ENCODE measurements at places on chromosomes 5 and 9.

DNA sequence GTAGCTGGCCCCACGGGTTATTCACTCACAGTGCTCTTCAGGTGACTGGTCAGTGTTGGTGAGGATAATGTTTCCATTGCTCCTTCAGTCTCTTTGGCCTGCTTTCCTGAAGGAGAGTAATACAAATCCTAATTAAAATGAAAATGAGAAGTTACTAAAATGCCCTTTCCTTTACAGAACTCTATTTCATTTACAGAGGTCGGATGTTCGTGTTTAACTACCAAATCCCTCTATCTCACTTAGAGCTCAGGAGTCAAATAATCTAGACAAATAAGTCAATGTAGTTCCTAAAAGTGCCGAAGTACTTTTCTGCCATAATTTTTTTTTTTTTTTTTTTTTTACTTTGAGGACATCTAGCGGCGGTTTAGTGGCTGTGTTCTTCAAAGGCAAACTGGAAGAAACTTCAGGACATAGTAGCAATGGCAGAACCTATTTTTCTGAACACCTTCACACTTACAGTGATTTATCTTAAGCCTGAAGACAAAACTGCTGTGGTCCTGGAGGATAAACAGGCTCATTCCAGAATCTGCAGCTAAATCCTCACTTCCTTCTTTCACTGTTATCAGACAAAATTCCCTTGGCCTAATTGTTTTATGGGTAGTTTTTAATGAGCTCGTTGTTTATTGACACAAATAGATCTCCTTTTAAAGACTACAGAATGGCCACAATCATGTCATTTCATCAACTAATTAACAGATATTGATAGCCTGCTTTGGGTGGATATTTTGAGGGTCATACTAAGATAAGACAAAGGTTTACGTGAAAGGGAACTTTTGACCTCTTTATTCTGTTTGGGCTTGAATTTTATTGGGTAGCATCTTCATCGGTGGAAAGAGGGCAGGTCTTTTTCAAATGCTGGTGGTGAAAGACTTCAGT is 207.6 kb upstream of the DMRTA1 start:
- DNase-seq: no peak

DNA sequence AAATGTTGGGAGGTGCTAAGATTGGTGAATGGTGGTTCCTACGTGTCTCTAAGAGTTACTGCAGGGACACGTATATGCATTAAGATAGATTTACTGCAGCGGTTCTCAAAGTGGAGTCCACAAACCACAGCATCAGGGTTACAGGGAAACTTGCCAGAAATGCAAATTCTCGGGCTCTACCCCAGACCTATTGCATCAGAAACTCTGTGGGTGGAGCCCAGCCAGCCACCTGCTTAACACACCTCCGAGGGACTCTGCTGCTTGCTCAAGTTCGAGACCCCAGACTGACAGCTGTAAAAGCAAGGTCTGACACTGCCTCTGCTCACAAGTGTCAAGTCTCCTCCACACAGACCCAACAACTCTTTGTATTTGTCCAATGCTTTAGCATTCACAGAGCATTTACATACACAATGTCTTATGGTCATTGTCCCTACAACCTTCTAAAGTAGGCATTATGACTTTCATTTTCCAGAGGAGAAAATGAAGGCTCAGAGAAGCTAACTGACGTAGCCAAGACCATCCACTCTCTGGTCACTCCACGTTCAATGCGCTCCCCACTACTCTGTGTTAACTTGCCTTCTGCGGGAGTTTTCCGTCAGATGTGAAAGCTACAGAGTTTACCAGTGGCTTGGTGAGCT is 48.8 kb downstream of the HSD17B3 start:
- DNase-seq: no peak

DNA sequence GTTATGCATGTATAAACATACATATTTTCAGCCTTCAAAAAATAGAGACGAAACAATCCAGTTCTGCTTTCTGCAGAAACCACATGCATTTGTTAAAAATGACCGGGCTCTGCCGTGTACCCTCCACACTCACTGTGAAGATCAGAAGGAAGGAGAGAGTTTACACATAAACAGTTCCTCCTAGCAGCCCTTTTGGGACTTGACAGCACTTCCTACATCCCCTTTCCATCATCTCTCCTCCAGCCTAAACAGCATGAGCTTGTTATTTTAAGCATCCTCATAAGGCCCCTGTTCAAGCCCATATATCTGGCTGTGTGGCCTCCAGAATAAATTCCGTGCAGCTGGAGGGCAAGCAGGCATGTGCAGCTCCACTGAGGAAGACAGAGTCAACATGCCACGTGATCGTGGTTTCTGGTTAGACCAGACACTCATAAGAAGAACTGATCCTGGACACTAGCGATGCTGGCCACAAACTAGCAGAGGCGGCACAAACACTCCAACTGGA is 42.2 kb downstream of the NIPAL4 start:
- DNase-seq: no peak

GRCh38 chr9:123003466-123003865 is 30.0 kb upstream of the GPR21 start:
- no peak for DNase-seq

DNA sequence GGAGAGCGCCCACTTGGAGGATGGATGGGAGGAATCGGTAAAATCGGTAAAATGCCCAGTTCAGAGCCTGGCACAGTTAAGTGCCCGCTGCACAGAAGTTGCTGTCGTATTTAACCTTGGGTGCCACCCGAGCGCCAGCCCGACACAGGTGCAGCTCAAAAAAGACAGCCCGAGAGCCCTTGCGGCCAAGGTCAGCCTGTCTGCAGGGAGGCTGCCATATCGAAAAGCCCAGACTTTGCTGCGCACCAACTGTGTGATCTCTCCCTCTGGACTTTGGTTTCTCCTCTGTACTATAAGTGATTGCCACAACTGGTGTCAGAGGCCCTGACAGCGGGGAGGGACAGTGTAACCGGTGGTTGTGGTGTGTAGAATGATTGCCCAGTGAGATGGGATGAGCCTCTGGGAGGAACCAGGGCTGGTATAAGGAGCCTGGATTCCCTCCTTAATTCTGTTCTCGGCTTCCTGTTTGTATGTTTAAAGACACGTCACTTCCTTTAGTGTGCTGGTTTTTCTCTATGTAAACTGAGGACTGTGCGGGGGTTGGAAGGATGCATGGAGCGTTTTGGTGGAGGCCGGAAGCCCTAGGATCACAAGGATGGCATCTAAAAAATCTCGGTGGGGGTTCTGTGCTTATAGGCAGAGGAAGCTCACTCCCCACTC is 792 bp downstream of the NTMT1 start:
- DNase-seq: no peak

GRCh38 chr5:28822071-28822470 is 1783.7 kb upstream of the CDH9 start:
- DNase-seq: no peak

GRCh38 chr9:124450931-124451661 is 845 bp downstream of the ADGRD2 start:
- no peak for DNase-seq

- DNase-seq: no peak
Observed at GRCh38 chr5:52767217-52767743, 20.4 kb upstream of the ITGA1 start.

DNA sequence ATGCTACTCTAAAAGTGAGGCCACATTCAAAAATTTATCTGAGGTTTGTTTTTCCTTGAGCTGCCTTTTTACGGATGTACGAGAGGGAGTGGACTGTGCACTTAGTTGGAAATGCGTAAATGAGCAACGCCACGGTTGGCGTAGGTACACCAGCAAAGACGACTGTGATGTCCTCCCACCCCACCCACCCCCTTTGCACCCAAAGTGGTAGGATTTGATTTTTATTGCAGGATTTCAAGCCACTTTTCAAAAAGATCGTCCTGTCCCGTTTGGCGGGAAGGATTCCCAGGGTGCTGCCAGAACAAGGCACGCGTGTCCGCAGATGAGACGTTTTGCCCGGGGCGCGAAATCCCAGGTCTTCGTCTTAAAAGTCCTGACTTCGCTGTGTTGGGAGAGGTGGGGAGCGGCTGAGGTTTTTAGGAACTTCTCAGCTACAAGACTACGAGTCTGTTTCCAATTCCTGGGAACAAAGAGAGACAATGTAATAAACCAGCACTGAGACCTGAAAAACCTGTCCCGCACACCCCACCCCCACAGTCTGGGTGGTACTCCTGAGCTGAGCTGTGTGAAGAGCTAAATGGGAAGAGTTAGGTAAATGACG is 1.0 kb upstream of the TLE1 start:
- DNase-seq: peak; percentile 18

GRCh38 chr5:51691538-51692079 is 308.4 kb downstream of the ISL1 start:
- DNase-seq: no peak

DNA sequence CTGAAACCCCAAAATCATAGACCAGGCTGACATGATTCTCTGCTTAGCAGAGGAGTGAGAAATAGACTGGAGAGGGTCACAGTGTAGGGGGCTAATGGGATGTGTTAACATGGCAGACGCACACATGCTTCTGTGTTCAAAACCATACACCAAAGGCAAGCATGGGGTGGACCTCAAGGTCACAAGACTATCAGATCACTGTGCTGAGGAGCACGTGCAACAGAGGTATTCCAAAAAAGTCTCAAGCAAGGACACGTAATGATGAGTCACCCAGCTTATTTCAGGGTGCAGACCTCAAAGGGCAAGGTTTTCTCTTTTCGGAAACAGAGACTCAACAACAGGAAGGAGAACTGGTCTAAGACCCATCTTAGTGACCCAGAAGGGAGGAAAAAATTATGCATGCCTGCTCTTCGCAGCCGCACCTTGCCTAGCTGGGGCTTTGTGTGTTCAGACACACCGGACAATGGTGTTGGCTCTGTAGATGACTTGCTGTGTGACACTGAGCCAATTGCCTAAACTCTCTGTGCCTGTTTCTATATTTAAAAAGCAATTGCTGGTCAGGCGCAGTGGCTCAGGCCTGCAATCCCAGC is 20.3 kb downstream of the WHRN start:
- no peak for DNase-seq

DNA sequence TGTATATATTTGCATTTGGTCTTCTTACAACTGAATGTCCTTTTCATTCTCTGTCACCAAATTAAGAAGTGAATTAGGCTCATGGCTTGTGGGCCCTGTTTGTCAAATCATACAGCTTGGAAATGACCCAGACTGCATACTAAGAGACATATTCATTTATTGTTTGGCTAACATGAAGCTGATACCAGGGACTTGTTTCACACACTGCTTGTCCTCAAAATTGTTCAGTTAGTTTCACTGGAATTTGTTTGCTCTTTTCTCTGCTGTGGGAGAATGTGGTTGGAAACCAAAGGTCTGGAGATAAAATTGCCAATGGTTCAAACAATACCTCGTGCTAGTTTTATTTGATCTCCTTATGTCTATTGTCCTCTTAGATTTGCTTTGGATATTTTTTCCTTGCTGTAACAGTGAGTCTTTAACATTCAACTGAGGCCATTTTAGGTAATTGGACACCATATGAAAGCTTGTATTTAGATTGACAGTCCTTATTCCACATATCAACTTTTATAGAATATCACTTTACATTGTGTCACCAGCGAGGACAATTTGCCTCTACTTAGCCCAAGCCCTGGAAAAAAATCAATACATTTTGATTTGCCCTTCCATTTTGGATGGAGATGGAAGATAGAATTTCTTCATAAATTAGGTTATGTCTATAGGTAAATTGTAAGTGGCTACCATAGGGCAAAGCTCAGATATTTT is 144.3 kb upstream of the MTAP start:
- DNase-seq: no peak

DNA sequence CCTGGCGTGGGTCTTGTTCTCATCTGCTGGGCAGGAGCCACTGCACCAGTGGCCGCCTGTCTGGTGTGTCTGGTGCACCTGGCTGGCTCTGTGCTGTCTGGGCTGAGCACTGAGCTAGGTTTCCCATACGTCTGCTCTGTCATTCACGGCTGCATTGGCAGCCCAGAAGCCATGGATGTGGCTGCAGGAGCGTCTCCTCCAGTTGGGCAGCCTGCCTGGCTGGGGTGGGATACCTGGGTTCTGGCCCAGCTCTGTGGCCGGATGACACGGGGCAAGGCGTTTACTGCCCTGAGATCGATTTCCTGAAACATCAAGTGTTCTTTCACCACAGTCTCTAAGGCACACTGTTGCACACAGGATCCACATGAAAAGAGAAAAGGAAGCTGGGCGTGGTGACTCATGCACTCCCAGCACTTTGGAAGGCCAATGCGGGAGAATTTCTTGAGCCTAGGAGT is 25.5 kb upstream of the SLC25A51 start:
- DNase-seq: no peak

GRCh38 chr9:91949946-91950664 is at the start of gene ROR2:
Gene ROR2, minus strand, starts transcription at chr9:91950228.
- DNase-seq: peak; percentile 37

DNA sequence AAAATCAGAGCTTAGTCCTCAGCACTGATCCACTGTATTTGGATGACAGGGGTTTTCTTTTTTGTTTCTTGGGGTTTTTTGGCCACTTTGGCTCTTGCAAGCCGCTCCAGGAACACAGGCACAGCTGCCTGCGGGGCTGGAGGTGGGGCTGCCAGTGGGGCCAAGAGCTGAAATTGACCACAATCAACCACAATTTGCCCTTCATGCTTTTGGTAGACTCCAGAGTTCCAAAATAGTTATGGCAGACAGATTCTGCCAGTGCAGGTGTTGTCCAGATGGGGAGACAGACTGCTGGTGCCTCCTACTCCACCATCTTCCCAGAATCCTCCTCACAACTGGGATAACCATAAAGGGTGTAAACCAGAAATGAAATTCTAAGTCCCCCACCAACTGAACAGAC is 36.5 kb downstream of the PLEKHG4B start:
- DNase-seq: no peak

- no peak for DNase-seq
Observed at GRCh38 chr9:84919440-84919839, 249.9 kb downstream of the NTRK2 start.

GRCh38 chr5:113269023-113269997 is 165.5 kb downstream of the TSSK1B start:
- no peak for DNase-seq

DNA sequence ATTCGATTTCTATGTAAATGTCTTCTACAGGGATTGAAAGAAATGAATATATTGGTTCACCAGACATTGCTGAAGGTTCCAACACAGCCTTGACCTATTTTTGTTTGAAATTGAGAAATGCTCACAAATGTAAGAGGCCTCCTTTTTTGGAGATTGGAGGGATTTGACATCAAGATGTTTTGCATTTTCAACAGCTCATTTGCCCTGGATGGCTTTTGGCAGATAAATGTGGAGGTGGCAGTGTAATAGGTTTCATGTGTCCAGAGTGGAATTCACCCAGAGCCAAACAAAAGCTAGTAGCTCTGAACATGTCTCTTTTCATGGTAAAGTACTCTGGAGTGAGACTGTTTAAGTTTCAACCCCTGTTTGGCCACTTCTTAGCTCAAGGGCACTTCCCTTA is 77.3 kb downstream of the PALM2AKAP2 start:
- no peak for DNase-seq

GRCh38 chr9:6052293-6052919 is 37.0 kb upstream of the RANBP6 start:
- DNase-seq: no peak

GRCh38 chr5:10311595-10312425 is 4.1 kb upstream of the CMBL start:
- no peak for DNase-seq

DNA sequence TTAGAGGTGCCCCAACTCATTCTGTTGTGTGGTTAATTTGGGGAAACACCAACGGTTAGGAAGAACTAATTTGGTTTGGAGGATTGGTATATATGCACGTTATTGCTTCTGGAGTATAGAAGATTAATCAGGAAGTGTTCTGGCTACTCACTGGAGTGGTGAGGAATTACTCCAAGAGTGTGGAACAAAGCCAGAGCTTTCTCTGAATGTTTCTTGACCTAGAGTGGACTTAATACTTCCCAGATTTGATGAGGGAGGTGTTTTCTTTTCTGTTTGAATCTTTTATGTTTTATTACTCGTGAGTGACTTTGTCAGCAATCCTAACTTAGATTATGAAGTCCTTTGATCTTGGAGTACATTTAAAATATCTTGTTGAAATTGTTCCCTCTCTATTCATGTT is 163.7 kb downstream of the MAN2A1 start:
- DNase-seq: no peak

Measured in NCI-H1105 (cell line).